ENCODE measurements at places on chromosomes 4 and X.

- DNase-seq: no peak
These were observed 166.1 kb downstream of the LRBA start for GRCh38 chr4:150849016-150849415.

GRCh38 chrX:133849676-133850075, 135.7 kb downstream of the GPC3 start:
- no peak for DNase-seq

DNA sequence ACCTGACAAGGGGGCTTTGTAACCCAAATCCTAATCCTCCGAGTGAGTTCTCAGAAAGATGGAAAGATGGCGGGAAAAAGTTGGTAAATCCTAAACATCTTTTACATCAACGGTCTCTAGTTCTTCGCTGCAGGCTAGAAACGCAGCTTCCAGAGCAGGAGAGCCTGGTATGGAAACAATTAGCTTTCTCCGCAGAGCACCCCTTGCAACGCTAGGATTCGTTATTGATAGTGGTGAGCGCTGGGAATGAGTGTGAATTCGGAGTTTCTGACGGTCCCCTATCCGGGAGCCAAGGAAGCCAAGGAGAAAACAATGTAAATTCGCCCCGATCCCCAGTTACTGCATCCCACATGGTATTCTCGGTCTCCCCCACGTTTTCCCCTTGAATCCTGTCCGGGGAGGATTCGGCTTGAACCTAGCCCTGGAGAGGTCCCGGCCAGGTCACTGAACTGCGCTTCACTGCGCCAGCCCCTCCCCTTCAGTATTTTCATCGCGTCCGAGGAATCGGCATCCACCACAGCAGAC, 4.7 kb upstream of the NEUROG2 start:
- DNase-seq: no peak

DNA sequence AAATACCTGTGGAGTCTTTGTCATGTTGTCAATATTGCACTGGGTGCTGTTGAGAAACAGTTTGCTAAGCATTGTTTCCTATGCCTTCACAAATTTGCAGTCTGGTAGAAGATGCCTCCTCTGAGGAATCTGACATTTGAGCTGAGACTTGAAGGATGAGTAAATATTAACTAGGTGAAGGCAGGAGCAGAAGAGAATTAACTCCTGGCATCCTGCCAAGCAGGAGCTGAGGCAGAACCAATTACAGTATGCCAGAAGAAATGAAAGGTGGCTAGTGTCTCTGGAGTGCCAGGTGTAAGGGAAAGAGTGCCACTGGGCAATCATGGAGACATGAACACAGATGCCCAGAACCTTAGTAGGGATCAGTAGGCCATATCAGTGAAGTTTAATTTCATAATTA, 1778.2 kb upstream of the PCDH10 start:
- no peak for DNase-seq

DNA sequence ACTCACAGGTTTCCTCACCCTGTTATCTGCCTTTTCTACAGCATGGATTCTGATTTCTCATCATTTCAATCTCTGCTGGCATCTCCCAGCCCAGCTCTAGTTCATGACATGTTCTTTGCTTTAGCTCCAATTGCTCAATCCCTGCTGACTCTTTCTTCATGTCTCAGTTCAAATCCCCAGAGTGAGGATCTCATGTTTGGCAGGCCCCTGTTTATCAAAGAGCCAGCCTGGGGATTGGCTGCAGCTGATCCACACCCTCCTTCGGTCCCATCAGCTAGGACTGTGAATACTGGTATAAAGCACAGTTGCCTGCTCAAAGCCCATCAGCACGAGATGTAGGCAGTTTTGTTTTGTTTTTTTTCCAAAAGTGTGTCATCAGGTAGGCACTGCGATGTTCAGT, 14.4 kb upstream of the CC2D2A start:
- no peak for DNase-seq

GRCh38 chrX:149515954-149516602, 11.0 kb upstream of the IDS start:
- no peak for DNase-seq

GRCh38 chr4:74339501-74339900, 25.4 kb upstream of the EREG start:
- DNase-seq: no peak

GRCh38 chr4:127548990-127549925, 83.5 kb upstream of the INTU start:
- no peak for DNase-seq

GRCh38 chrX:45710081-45710801, 509.6 kb upstream of the DIPK2B start:
- DNase-seq: no peak

DNA sequence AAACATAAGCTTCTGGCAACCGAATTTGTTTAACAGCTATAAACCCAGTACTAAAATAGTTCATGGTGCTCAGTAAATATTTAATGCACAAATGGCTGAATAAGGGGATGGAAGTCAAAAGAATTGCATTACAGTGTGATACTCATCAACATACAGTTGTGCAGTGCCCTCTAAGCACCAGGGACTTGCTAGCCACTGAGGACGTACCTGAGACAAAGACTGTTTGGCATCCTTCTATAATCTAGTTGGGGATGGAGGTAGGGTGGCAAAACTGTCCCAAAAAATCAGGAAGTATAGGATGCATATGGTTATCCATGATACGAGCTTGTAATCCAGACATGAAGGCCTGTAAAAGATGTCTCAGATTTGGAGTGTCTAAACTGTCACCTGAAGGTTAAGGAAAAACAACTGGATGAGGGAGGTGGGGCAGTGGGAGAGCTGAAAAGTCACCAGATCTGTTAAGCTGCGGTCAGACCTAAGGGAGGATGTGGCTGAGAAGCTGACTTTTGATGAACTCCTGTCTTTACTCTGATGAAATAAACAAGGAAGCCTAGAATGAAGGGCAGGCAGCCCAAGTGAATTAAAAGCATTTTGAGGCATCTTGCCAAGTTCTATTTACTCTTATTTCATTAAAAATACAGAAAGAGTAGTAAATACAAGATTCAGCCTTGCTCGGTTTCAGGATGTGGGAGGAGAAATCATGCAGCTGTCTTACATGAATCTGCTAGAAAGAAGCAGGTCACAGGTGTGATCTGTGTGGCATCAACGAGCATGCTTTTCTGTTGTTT, 12.0 kb upstream of the CD38 start:
- no peak for DNase-seq

GRCh38 chr4:187064033-187064432, 340.4 kb upstream of the FAT1 start:
- no peak for DNase-seq

GRCh38 chr4:152525878-152526277, 10.0 kb downstream of the FBXW7 start:
- no peak for DNase-seq

- no peak for DNase-seq
These were observed 47.6 kb downstream of the SPIN3 start for GRCh38 chrX:56947699-56948098.

GRCh38 chr4:182018691-182019090, 224.5 kb upstream of the TENM3 start:
- no peak for DNase-seq

GRCh38 chr4:106691749-106692148, 323.2 kb upstream of the GIMD1 start:
- DNase-seq: no peak

DNA sequence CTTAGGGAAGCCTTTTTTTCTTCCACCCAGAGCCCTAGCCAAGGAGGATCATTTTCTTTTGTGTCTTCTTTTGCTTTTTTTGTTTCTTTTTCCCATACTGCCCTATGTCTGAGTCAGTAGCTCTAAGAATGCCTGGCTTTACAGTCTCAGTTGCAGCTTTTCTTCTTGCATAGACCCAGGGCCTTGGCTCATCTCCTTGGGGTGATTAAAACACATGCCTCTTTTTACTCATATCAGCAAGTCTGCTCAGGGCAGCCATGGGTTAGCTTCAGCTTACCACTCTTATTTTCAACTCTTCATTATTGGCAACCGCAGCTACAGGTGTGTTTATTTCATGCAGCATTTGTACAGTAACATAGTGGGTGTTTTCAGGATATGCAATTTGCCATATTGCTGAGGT, 196.5 kb downstream of the STK32B start:
- DNase-seq: no peak

DNA sequence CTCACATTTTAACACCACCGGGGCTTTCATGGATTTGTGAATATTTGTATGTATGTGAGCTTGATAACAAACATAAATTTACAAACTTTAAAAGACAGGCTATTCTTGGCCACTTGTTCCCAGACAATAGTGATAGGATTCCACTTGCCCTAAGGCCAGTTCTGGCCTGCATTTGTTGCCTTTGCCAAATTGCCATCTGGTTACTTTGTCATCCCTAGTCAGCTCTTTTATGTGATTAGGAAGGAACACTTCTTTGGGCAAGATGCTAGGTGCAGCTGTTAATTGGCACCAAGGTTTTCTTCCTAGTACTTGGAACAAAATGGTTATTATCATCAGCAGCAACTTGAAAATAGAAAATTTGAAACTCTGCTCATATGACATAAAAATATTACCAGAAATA, 63.3 kb downstream of the CCSER1 start:
- DNase-seq: no peak

GRCh38 chr4:5784960-5785611, 74.1 kb downstream of the EVC start:
- no peak for DNase-seq

DNA sequence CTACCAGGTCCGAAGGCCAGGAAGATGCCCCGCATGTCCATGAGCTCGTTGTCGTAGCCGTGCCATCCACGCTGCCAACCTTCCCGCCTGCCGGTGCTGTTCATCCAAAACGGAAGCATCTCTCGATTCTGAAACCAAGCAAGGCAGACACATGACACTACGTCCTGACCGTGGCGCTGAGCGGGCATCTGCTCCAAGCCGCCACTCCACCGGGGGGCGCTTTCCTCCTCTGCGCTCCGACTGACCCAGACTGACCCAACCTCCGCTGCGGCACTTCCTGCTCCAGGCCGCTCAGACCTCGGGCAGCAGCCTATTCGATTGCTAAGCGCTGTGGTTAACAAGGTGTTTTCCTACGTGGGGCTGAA, 120.5 kb downstream of the ENPP6 start:
- no peak for DNase-seq

DNA sequence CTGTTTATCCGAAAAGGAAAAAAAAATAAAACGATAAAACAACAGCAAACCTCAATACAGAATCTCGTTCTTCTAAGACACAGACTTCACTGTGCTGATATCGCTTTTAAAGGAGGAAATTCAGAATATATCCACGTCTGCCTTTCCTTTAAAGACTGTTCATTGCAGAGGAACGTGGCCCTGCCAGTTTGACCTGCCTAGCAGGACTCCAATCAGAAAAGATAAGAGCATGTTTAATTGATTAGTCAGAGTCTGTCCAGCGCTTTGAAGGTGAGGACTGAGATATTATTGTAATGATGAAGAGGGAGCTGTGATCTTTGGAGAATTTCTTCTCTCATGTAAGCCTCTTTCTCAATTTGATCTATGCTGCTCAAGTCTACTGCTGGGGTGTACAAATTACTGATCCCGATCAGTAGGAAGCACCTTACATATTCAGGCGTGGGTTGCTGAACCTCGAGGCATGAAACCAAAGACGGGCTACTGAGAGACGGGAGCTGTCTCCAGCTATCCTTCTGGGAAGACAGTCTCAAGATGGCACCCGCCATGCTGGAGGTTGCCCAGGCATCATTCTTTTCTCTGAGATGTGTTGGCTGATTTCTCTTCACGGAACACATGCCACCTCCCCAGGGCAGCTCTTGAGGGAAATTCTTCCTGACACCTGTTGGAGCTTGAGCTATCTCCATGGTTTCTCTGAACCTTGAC, 146.1 kb downstream of the SHOX start:
- no peak for DNase-seq

GRCh38 chr4:63361628-63362027, 1047.6 kb downstream of the TECRL start:
- DNase-seq: no peak

GRCh38 chr4:158238575-158238974, 28.3 kb downstream of the TMEM144 start:
- DNase-seq: no peak

- no peak for DNase-seq
These were observed 117.3 kb downstream of the ENPP6 start for GRCh38 chr4:184100297-184100885.

GRCh38 chr4:39702716-39703115, 4.8 kb downstream of the UBE2K start:
- DNase-seq: no peak

GRCh38 chr4:118284169-118284568, 68.6 kb downstream of the PRSS12 start:
- no peak for DNase-seq

DNA sequence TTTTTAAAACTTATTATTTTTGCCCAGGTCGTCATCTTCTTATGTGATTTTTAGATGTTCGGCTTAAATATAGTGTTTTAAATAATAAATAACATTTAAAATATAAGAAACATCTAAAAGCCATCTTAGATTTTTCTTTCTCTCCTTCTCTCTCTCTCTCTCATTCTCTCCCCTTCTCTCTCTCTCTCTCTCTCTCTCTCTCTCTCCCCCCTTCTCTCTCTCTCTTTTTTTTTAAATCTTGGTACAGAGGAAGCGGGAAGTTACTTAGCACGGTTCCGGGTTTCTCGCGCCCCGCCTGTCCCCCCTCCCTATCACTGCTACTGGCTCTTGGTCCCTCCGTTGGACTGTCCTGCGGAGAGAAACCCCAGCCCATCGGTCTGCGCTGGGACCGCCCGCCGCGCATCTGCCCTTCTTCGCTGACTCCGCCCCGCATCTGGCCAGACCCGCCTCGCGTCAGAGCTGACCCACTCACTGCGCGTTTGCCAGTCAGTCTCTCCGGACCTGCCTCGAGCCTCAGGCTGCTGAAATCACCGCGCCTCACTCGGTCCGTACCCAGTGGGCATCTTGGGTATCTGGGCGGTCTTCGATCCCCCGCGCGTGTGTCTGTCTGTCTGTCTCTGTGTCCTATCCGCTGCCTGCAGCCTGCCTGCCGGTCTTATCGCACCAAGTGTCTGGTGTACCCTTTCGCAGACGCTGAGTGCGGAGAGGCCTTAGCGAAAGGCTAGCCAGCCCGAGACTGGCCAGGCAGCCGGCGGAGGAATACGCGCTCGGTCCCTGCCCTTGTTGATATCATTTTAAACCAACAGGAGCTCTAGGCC, at the start of gene PABPC5:
Gene PABPC5 (plus strand): TSS at position 489 of the 818 bp plus-strand sequence. CDS start 739 bp downstream, outside the sequence.
- no peak for DNase-seq

- no peak for DNase-seq
These were observed 3.7 kb downstream of the PNMA6E start for GRCh38 chrX:153397256-153397960.

DNA sequence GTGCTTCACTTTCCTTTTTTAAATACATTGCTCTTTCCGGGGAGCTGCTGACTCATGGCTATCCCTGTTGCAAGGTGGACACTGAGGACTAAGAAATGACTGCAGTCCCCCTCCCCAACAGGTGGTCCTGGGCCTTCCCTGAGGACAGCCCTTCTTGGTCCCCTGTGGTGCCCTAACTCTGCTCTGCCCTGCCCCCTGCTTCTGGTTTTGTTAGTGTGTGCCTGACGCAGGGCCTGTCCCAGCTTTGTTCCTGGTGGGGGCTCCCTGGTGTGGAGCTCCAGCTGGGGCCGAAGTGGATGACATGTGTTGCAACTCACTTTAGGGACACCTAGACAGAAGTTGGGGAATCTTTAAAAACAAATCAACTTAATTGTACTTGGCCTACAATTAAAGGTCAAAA, 81.9 kb downstream of the TMEM144 start:
- DNase-seq: no peak

All from hematopoietic multipotent progenitor cell treated with erythropoietin and hydrocortisone succinate and interleukin-3 and kit ligand, for 17 days (in vitro differentiated cells).